Mesenchymal stem cell (in vitro differentiated cells and primary cell): ENCODE measurements at places on chromosomes 4 and X.

DNA sequence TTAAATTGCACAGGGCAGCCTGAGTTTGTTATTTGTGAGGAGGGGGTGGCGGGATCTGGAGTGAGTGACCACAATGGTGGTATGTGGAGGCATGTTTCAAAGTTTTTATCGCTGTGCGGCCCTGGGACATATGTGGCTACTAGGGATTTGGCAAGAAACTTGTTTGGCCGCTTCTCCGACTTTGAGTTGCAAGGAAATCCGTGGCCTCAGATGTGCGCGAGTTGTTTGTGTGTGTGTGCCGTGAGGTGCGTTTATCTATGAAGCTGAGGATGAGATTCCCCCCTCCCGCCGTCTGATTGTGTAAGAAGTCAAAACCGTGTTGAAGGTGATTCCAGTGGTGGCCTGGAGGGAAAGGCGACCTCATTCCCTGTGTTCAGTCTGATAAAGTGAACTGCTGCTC, 1.4 kb downstream of the JADE3 start:
- peak; percentile 37 for DNase-seq

GRCh38 chr4:6541789-6542188, 33.2 kb upstream of the MAN2B2 start:
- no peak for DNase-seq

DNA sequence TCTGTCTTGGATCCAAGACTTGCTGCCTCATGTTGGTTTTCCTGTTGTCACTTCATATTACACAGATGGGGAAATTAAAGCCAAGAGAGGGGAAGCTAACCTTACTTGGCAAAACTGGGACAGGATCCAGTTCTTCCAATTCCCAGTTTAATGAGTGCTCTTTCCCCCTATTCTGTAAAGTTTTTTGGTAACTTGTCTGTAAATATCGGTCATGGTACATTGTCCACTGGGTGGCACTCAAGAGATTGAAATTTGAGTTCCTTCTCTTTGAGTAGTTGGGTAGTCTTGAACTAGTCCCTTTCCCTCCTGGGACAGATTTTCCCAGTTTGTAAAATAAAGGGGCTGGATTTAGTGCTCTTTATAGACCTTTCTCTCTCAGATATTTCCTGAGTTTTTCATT, 12.4 kb upstream of the EOLA2 start:
- DNase-seq = peak; percentile 58

GRCh38 chrX:781224-782204, 150.9 kb downstream of the SHOX start:
- no peak for DNase-seq

GRCh38 chrX:18643243-18643642, 28.7 kb downstream of the RS1 start:
- no peak for DNase-seq

- DNase-seq = no peak
Measured at GRCh38 chr4:112502871-112503270, 13.1 kb downstream of the NEUROG2 start.

DNA sequence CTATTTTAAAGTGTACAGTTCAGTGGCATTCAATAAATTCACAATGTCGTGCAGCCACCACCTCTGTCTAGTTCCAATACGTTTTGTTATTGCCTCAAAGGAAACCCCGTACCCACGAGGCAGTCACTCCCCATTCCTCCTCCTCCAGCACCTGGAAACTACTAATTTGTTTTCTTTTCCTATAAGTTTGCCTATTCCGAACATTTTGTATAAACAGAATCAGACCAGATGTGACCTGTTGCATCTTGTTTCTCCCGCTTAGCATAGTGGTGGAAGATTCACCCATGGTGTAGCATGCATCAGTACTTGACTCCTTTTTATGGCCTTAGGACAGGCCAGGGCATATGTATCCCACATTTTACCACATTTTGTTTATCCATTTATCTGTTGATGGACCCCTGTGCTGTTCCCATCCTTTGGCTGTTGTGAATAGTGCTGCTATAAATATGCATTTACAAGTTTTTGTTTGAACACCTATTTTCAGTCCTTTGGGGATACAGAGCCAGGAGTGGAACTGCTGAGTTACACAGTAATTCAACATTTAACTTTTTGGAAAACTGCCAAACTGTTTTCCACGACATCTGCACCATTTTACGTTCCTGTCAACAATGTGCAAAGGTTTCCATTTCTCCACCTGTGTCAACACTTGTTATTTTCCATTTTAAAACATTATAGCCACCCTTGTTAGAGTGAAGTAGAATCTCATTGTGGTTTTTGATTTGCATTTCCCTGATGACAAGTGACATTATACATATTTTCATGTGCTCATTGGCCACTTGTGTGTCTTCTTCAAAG, 57.8 kb upstream of the STX18 start:
- no peak for DNase-seq

DNA sequence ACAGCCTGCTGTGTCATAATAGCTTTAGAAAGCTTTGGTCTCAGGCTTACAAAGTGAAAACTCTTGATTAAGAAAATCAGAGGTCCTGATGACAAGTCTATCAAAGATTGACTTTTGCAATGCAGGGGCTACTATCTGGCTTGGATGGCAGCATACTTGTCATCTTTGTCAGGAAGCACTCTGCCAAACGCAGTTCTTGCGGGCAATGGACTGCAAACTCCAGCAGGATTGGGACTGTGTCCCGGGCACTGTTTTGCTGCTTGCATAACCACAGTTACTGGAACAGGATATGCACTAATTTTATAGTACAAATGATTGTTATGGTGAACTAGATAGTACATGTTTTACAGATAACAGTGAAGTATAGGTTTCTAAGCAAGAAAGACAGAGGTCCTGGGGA, 185.6 kb downstream of the IQCM start:
- DNase-seq = no peak

DNA sequence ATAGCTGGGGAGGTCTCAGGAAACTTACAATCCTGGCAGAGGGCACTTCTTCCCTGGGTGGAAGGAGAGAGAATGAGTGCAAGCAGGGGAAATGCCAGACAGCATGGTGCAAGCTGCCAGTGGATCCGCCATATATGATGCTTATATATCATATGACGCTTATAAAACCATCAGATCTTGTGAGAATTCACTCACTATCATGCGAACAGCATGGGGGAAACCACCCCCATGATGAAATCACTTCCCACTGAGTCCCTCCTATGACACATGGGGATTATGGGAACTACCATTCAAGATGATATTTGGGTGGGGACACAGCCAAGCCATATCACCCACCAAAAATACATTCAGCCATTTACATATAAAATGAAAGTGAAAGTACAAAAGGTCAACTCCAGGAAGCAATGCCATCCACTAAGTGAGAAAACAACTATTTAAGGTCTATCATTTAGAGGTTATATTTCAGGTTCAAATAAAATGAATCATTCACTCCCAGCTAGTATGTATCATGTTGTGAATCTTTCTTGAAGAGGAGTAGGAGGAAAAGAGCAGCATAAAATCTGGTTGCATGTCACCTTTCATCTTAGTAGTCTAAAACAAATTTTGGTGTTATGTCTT, 20.3 kb upstream of the DYNLT3 start:
- DNase-seq = no peak

- DNase-seq = no peak
Measured at GRCh38 chr4:163300445-163300844, 32.0 kb downstream of the NPY1R start.

GRCh38 chr4:42617030-42617429, 39.9 kb downstream of the ATP8A1 start:
- DNase-seq = no peak

DNA sequence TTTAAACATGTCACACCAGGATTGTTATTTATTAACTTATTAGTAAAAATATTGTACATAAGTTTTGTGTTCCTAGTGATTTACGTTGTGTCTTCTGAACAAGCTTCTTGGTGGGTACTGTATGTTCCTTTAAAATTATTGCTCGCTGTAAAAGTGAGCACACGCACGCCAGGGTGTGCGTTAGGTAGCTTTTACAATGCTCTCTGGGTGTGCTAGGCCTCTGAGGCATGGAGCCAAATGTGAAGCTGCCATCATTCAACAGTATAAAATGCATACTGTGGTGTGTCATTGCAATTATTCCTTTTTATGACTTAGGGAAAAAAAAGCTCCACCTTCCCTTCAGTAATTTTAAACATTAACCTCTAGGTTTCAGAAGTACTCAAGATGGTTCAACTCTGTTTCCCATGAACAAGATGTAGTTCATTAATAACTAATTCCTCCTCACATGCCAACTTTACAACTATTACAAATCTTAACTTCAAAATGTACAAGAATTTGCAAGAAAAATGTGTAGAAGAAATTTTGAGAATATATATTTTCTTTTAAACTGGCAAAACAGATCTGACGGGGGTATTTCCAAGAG, 42.4 kb downstream of the ATOH1 start:
- no peak for DNase-seq

- no peak for DNase-seq
Measured at GRCh38 chr4:90165883-90166282, 38.7 kb downstream of the CCSER1 start.

- DNase-seq = no peak
Measured at GRCh38 chr4:138298866-138299265, 56.7 kb upstream of the SLC7A11 start.

- no peak for DNase-seq
Measured at GRCh38 chrX:72203421-72203820, 21.9 kb downstream of the PIN4 start.

DNA sequence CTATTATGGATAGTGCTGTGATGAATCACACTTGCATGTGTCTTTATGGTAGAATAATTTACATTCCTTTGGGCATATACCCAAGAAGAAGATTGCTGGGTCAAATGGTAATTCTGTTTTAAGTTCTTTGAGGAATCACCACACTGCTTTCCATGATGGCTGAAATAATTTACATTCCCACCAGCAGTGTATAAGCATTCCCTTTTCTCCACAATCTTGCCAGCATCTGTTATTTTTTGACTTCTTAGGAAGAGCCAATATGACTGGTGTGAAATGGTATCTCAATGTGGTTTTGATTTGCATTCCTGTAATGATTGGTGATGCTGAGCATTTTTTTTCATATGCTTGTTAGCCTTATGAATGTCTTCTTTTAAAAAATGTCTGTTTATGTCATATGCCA, 1120.2 kb downstream of the ARAP2 start:
- peak; percentile 31 for DNase-seq

DNA sequence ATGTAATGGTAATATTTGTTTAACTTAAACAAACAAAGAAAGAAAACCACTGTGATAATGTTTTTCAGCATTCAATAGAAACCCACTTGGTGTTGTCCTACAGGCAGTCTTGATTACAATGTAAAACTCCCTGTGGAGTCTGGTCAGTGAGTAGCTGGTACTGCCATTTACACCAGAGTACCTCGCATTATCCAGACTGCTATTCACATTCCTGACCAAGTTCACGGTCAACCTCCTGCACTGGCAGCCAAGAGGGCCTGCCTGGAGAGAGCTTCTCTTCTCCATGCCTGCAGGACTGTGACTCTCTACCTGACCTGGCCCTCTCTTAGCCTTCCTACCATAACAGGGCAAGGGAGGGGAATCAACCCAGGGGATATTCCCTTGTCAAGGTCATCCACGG, 2.9 kb upstream of the LONRF3 start:
- no peak for DNase-seq

- DNase-seq = no peak
Measured at GRCh38 chrX:119501511-119502148, 33.4 kb downstream of the SLC25A5 start.

DNA sequence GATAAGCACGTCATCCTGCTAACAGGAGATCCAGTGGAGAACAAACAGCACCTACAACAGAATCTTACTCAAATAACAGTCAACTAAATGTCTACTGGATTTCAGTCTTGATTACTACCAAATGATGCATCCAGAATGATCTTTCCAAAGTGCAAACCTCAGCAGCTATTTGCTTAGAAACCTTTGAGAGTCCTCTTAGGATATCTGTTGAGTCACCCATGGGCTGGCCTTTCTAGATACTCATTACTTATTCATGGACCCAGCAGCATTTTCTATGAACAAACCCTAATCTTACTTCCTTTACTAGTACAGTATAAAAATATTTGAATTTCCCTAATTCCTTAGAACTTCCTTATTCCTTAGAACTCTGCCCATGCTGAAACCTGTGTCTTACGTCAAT, 118.5 kb upstream of the PABPC4L start:
- peak; percentile 42 for DNase-seq

DNA sequence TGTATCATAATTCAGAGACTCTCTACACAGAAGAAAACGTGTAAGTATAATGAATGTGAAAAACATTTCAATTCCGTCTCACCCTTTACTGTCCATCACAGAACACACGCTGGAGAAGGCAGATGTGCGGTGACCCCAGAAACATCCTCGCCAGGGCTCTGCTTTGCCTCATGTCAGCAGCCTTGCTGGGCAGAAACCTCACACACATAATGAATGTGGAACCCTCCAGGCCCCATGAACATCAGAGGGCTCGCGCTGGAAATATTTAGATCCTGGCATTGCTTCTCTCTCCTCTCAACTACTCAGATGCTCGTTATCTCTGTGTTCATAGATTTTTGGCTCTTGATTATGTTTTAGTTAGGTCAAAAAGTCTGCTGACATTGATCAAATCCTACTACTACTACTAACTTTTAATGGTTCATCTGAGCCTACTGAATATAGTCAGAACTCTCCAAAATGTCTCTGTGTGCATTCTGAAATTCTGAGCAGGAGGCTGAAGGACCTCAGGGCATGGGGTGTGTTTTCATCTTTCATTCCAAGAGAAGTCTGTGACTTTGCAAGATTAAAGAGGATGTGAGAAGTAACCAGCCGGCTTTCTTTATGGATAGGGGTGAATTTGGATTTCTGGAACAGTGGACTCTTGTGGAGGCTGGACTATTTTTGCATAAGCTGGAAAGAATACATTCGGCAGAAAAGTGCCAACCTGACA, 27.0 kb downstream of the SMIM43 start:
- no peak for DNase-seq

DNA sequence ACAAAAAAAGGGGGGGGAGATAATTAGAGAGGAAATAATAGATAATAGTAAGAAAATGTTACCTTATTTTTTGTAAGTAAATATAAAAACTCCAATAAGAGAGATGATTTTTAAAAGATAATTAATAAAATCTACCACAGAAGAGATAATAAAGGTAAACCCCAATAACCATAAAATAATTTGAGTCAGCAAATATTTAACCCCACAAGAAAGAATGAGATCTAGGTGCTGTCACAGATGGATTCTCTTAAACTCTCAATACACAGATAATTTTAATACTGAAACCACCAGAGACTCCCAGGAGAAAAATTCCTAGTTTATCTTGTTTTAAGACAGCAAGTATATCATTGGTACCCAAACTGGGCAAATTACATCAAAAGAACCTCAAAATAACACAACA, 341.4 kb downstream of the ANK2 start:
- DNase-seq = no peak

DNA sequence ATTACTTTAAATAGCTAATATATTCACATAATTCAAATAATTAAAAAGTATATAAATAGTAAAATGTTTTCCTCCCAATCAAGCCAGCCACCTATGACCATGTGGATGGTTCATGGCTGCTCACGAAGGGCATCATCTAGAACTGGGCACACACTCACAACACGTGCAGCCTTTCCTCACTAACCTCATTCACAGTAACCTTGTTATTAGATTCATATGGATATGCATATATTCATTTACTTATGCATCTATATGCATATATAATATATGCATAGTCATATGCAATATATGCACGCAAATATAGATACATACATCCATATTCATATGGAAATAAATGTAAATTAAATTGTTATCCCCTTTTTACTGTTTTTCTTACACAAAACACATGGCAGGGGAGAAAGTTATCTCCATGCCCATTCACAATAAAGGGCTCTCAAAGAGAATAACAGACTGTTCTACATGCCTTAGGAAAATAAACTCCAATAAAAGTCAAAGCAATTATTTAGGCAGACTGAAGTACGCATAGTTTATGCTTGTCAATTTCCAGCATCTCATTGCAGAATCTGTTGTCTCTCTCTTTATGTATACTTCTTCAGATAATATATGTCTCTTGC, 163.9 kb upstream of the ADGRL3 start:
- no peak for DNase-seq

GRCh38 chrX:32370456-32371205, 840.7 kb downstream of the DMD start:
- DNase-seq = no peak
